Kidney glomerular epithelial cell (primary cell): ENCODE measurements at places on chromosomes 6 and 20.

DNA sequence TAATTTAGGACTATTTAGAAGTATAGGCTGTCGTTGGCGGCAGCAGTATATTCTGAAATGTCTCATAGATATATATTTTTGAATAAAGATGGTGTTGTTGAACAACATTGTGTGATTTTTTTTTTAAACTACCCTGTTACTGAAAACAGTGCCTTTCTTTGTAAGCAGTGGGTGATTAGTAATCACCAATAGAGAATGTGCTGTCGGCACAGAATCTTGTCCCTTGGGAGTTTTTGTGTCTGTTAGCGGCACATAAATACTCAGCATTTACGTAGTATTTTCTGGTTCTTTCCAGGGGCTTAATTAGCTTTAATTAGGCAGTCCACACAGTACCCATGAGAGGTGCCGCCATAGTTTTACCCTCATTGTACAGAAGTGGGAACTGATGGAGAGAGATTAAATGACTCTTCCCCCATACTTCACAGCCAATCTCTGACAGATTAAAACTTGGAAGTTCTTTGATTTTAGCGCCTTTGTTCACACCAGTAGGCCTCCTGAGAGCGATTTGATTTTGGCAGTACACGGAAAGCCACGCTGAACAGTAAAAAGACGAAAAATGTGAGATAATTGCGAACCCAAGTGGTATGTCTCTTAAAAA is 58.8 kb downstream of the RPRD1B start:
- no peak for DNase-seq

GRCh38 chr20:9457136-9457535 is 57.3 kb upstream of the LAMP5 start:
- DNase-seq: no peak

- no peak for DNase-seq
Measured at GRCh38 chr20:47300071-47300470, 56.4 kb downstream of the ZMYND8 start.

DNA sequence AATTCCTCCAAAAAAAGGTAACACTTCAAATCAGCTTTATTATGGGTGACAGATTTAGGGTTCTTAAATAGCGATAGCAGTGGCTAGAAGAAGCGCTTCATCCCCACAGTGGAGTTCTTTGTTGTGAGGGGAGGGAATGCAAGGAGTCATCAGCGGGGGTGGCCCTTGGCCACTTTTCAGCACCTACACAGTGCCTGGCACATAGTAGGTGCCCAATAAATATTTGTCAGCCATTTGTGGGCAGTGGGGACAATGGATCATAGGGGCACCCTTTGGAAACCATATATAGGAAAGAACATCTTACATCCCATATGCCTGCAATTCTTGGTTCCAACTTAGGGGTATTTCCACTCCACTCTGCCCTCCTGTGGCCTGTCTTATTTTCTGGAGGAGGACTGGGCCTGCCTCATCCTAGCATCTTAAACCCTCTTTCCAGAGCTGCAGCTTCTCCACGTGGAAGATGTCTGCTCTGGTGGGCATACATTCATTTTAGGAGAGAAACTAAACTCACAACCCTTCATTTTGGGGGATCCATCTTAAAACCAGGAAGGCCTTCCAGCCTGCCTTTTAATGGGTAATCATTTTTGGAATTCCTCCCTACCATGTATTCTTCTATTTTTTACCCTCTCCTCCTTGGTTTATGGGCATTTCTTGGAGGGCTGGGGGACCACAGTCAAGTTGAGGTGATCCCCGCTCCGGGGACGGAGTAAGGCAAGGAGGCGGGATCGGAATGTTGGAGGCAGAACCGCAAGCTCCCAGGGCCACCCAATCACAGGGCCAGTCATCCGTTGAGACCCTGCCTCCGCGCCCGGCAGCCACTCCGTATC is 2.6 kb upstream of the GPSM3 start:
- DNase-seq: peak; percentile 27

- DNase-seq: no peak
Measured at GRCh38 chr20:59940956-59941294, 736 bp downstream of the FAM217B start.
